Body of pancreas (tissue), 4 donors: ENCODE measurements at places on chromosomes 7 and 10. TPM values are rescaled to one million over a fixed set of nuclear protein-coding genes. Genes with fewer than 3 reads are reported as not detected.
A peak's percentile ranks its signal among the peaks of the same experiment; 100 is the strongest.

DNA sequence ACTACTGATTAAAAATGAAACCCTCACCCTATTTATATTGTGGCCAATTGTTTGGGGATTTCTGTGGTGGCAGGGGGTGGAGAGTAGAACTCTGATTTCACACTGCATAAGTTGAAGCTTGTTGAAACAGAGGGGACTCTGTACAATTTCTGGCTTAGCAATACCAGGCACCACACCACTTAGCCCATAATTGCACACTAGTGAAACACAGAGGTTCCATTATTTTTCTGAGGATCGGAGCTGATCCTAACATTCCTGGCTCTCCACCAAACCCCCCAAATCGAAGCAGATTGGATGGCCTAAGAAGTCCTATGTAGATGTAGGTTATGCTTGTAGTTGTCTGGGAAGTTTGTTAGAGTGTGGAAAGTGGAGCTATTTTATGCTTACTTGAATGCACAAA is 47.0 kb downstream of the PTN start:
- no peak for DNase-seq

GRCh38 chr7:130174237-130174959 is 30.8 kb downstream of the TMEM209 start:
- no peak for DNase-seq

DNA sequence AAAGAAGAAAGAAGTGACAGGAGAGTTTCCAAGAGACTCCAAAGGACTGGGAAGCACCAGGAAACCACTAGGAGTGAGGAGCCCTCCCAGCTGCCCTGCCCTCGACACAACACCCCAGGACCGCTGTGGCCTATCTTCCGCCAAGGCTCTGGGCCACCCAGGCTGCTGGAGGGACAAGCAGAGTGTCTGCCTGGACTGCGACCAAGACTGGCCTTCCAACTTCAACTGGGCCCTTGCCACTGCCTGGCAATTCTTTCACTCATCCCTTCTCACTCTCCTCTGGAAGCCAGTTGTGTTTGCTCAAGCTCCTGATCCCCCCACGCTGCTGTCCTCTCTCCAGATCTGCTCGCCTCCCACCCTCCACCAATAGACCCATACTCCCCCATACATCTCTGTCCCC is 10.2 kb downstream of the KIAA1549 start:
- DNase-seq: no peak

GRCh38 chr7:39212876-39213275 is 235.2 kb downstream of the POU6F2 start:
- DNase-seq: no peak

DNA sequence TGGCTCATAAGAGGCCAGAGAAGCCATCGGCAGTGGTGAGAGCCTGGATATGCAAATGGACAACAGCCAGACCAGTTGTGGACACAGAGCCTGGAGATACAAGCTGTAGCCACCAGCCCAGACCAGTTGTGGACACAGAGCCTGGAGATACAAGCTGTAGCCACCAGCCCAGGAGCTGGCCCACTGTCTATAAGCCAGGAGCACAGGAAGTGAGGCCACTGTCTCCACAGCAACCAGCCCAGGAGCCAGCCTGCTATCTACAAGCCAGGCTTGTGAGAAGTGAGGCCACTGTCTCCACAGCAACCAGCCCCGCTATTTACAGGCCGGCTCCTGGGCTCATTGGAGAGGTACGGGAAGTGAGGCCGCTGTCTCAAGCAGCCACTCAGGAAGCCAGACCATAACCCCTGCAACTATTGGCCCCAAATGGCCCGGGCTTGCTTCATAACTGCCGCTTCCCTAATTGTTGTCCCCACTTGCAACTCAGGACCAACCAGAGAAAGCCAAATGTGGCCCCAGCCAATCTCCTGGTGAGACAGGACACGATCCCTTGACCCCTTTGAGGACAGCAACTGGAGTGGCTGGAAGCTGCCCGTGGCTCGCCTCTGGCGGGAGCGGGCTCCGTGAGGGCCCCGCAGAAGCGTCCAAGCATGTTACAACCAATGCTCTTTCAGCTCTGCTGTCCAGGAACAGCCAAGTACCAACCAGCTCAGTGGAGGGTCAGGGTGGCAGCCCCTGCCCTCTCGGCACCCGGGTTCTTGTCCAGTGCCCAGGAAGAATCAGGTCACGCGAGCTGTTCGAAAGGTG is 44.1 kb upstream of the CNPY1 start:
- peak; percentile 48 for DNase-seq

- DNase-seq: no peak
Measured at GRCh38 chr7:50293509-50294179, 10.9 kb upstream of the IKZF1 start.

DNA sequence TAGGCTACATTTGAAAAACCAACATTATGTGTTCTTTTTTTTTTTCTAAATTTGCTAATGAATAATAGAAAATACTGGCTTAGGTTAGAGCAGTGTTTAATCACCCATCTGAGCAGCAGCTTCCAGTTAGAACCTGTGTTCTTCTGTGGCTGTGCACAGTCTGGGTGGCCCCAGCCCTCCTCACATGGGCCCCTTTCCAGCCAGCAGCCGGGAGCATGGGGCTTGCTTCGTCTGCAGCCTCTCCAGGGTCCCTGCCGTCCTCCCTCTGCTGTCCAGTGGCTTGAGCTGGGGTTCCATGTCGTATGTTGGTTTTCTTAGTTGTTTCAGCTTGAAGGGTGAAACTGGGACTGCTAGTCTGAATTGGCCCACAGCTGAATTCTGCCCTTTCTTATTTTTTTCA is 37.3 kb downstream of the BNIP3 start:
- no peak for DNase-seq

GRCh38 chr7:145817687-145818086 is 298.9 kb upstream of the CNTNAP2 start:
- DNase-seq: no peak

DNA sequence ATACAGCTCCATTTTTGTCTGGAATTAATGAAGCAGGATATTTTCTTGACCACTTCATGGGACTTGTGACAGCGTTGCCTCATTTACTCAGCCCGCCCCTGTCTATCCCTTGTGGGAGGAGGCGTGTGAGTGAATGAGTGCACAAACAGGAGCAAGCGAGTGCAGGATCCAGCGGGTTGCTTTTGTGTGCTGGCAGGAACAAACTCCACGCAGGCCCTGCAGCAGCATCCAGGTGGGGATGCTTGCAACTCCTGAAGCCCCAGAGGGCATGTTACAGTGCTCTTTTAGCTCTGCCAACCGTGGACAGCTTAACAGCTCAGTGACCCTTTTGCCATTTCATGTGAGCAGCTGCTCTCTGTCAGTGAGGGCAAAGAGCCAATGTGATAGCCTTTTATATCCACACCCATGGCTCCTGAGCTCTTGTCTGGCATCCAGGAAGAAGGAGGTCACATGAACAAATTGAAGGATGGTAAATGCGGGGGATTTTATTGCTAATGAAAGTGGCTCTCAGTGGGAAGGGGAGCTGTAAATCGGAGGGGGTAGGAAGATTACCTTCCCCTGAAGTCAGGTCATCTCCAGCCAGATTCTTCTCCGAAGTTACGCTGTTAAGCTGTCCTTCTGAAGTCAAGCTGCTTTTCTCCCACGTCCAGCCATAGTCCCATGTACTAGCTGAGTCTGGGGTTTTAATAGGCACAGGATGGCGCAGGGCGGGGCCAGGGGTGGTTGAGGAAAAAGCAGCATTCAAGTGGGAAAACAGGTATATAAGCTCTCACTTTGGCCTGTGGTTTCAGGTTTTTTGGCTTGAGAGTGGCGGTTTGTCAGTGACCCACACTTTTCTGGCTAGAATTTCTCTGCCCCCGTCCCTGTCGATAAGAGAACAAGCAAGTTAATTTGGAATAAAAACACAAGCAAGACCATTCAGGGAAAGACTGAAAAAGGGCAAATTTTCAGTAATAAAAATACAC is 714.7 kb upstream of the MBL2 start:
- no peak for DNase-seq

- DNase-seq: peak; percentile 84
Measured at GRCh38 chr10:48655411-48656240, 29.0 kb upstream of the WDFY4 start.

GRCh38 chr10:32979041-32979440 is 21.0 kb upstream of the ITGB1 start:
- DNase-seq: no peak

- no peak for DNase-seq
Measured at GRCh38 chr10:22693371-22693784, 21.0 kb downstream of the PIP4K2A start.

GRCh38 chr7:21923658-21924057 is 22.0 kb downstream of the CDCA7L start:
- DNase-seq: peak; percentile 21

GRCh38 chr7:8147760-8148463 is 114.1 kb downstream of the ICA1 start:
- DNase-seq: no peak

DNA sequence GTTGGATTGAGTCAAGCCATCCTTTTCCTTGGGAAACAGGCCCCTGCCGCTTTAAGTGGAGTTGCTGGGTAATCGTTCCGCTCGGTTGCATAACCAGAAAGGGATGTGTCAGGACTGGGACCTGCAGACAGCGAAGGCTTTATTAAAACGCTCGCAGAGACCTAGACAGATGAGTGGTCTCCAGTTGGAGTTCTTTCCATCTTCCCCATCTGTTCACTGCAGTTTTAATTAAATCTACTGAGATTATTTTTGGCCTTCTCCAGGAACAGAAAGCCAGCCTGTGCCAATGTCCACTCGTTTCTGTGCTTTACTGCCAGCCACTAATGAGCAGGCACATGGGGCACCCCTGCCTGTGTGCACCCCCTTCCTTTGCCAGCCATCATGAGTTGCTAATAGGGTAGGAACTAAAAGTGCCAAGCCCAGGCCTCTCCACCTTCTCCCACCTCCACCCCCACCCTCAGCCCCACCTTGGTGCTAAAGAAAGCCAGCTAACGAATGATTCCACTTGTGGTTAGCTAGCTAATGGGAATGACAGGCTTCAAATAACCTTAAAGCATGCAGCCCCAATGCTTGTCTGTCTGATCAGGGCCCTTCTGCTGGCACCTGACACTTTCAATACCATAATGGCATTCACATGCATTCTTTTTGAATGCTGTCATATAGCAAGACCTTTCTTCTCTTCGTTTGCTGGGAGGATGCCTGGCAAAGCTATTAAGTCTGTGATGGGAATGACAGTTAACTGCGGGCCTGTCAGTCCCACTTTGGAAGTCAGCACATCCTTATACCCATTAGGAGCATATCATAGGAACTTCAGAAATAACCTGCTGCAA is 556.8 kb upstream of the GALNT17 start:
- no peak for DNase-seq

DNA sequence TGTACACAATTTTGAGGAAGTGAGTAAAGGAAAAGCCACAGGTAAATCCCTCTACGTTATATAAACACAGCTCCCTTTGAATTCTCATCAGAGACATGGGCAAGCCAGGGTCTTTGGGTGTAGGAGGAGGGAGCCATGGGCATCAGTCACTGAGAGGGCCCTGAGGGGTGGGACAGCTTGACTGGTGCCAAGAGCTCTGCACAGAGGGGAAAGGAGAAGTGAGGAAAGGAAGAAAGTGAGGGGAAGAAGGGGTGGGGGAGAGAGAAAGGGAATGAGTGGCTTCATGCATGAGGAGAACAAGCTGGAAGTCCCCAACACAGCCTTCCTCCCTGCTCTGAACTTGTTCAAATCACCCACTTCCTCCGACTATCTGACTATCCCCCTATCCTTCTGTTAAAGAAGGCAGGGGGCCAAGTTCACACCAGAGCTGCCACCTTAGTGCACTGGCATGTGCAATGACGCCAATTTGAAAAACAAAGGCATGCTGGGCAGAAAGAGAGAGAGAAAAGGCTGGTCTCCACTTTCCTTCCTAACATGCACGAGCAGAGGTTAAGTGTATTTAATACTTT is 16.4 kb upstream of the RNF148 start:
- DNase-seq: no peak

DNA sequence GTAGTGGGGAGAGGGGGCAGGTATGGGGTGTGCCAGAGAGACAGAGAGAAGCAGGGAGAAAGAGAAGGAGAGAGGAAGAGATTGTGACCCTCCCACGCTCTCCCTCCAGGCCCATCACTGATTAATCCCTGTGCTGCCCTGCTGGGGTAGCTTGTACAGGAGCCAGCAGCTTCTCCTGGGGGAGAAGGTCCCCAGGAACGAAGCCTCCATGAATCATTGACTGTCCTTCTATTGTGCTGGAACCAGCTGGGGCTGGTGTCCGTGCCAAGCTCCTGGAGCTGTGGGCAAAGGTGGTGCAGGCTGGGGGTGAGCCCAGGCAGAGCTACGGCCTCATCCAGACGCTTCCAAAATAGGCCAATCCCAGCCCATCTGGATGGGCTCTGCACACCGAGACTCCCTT is 20.9 kb downstream of the AQP1 start:
- DNase-seq: peak; percentile 74

DNA sequence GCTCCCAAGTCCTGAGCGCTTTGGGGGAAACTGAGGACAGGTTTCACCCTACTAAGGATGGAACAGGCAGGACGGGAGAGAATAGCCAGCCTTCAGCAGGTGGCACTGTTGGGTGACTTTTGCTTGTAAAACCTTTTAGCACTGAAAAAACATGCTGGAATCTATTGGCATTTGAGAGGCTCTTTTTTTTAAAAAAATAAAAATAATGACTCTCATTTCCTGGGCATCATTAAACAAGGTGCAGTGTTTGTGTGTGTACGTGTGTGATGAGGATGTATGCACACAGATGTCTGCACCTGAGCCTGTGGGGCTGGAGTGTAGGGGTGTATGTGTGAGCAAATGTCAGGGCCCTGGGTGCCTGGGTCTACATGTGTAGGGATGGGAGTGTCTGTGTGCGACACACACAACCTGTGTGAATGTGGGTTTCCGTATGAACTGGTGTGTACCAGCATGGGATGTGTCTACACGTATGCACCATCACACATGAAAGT is 177.9 kb downstream of the RPS24 start:
- peak; percentile 28 for DNase-seq

DNA sequence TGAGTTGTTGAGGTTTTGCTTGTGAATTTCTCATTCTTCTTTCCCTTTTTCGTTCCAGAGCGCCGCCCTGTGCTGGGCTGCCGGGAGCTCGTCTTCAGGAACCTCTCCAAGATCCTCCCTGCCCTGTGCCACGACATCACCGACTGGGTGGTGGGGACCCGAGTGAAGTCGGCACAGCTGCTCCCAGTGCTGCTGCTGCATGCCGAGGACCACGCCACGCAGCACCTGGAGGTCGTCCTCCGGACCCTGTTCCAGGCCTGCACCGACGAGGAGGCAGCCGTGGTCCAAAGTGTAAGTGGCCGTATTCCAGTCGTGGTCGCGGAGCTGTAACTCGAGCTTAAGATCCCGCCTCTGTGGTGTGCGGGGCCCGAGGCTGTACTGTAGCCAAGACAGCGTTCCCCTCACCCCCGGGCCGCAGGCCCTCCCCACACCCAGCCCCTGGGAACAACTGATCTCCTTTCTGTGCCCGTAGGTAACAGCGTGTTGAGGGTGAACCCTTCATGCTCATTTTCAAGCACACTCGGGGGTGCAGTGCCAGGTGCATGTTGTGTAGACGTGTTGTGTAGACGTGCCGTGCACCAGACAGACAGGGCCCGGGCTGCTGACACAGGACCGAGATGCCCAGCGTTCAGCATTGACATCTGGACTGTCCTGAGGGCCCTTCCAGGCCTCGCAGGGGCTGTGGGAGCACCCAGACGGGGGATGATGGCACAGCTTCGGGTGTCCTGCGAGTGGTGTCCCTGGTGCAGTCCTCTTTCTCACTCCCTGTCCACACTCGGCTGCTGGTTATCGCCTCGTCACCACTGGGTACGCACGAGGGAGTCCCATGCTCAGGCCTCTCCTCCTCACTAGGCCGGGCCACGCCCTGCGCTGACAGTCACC is 27.7 kb upstream of the PRKAR1B start:
- DNase-seq: no peak

MMD2 gene
- not detected for total RNA-seq

TWIST1 gene
- total RNA-seq: 3.0 TPM

HOXA7 gene
- total RNA-seq: 0.26 TPM

GSDME gene
- 3.6 TPM for total RNA-seq

MBL2 gene
- not detected for total RNA-seq

PPP1R3A gene
- not detected for total RNA-seq

LMOD2 gene
- not detected for total RNA-seq

SOSTDC1 gene
- not detected for total RNA-seq

WDFY4 gene
- 0.66 TPM for total RNA-seq
